Occipital lobe (tissue), 3 donors: ENCODE measurements at places on chromosomes 6 and 20. TPM values are rescaled to one million over a fixed set of nuclear protein-coding genes. Genes with fewer than 3 reads are reported as not detected.

PET117 gene
- total RNA-seq = 12.9 TPM

DNA sequence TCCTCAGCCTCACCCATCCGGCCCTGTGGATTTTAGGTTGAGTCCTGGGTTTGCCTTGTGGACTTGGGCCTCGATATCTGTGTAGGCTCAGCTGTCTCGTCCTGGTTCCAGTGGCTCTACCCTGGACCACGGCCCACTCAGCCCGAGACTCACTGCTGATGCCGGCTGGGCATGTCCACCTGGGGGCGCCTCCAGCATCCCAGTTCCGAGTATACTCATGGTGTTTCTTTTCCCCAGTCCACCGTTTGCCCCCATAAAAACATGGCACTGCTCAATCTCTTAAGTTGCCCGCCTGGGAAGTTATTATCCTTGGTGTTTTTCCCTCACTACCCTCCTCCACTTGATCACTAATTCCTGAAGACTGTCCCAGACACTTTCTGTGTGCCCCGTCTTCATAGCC lies 99.1 kb downstream of the ARID1B start:
- DNase-seq = no peak

DNA sequence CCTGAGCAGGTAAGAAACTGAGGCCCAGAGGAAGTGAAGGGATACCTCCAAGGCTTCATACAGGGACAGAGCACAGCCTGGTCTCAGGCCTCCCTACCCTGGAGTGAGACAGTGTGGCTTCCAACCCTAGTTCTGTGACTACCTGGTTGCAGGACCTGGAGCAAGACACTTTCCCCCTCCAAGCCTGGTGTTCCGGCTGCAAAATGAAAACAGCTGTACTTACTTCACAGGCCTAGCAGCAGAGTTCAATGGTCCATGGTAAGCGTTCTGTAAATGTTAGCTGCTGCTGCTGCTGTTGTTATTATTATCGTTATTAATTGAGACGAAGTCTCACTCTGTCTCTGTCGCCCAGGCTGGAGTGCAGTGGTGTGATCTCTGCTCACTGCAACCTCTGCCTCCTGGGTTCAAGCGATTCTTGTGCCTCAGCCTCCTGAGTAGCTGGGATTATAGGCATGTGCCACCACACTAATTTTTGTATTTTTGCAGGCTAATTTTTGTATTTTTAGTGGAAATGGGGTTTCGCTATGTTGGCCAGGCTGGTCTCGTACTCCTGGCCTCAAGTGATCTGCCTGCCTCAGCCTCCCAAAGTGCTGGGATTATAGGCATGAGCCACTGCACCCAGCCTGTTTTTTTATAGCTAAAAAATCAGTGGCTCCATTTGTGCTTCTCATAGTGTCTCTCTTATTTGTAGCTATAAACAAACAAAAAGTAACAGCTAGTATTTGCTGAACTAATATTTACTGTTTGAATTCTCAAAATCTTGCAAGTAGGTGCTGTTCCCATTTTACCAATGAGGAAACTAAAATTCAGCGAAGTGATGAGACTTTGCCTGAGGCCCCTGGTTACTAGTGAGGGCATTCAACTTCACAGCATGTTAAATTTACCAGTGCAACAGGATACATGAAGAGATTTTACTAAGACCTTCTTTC lies 41.9 kb downstream of the COX4I2 start:
- DNase-seq = no peak

GRCh38 chr6:144087789-144088426 lies 7.5 kb downstream of the SF3B5 start:
- DNase-seq = no peak

DNA sequence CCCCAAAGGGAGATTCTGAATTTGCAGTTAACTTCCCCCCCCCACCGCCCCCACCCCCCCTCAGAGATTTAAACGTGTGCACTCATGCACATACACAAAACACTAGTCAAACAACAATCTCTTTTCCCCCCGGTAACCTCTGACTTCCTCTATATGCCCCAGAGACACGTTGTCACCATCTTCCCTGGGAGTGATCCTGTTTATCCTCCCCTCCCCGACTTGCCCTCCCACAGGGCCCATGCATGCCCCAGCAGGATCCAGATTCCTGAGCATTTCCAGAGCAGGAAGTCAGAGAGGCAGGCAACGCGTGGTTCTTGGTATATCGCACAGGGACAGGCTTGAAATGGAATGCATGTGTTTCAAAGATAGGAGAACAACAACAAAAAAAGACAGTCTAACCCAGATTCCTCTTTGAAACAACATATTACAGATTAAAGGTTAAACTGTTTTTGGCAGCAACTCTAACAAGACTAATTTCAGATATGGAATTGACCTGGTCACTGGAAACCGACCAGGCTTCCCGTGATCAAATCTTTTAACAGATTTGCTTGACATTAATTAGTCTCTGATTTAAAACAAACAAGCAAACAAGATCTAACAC lies 1.3 kb downstream of the BLCAP start:
- DNase-seq = no peak
